Stimulated activated CD8-positive, alpha-beta memory T cell treated with anti-CD3 and anti-CD28 coated beads, Interleukin-7, amount 100 ng/mL, for 4 hours (primary cell): ENCODE measurements at places on chromosomes 5 and 9.

DNA sequence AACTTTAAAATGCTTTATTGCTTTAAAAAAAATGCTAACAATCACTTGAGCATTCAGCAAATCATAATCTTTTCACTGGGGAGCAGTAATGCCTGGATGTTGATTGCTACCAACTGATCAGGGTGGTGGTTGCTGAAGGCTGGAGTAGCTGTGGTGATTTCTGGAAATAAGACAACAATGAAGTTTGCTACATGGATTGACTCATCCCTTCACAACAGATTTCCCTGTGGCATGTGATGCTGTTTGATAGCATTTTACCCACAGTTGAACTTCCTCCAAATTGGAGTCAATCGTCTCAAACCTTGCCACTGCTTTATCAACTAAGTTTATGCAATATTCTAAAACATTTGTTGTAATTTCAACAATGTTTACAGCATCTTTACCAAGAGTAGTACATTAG is 83.3 kb downstream of the MLLT3 start:
- no peak for DNase-seq

- DNase-seq: no peak
Observed at GRCh38 chr5:1824109-1824821, 23.1 kb downstream of the NDUFS6 start.

- DNase-seq: no peak
Observed at GRCh38 chr5:111236995-111237394, 12.8 kb downstream of the CAMK4 start.

DNA sequence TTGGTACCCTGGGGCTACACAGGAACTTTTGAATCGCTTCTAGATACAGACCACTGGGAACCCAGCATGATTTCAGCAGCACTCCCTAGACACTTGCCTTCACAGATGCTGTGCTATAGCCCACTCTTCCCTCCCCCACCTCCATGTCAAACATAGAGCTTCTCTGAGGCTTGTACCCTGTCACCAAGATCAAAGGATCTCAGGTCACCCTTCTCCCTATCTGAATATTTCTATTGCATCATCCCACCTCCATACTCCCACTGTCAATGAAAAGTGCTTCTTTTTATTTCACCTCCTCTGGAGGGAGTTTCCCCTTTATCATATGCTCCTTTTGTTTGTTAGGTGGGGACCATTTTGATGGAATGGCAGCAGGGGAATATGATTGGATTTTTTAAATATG is 29.2 kb upstream of the PHF24 start:
- no peak for DNase-seq

DNA sequence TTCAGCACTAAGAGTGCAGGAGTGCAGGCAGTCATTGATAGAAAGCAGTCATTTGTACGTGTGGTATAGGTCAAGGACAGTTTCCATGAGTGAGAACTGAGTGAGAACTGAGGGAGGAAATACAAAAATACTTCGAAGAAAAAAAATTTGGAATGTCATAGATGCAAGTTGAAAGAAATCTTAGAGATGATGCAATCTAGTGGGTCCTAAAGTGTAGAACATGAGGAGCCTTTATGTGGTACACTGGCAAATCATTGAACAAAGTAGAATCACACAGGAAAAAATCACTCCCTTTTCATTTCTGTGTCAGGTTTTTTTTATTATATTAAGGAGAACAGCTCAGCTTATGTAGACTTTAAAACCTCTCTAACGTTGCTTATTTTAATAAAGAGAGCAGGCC is 26.4 kb upstream of the SLC1A1 start:
- no peak for DNase-seq

DNA sequence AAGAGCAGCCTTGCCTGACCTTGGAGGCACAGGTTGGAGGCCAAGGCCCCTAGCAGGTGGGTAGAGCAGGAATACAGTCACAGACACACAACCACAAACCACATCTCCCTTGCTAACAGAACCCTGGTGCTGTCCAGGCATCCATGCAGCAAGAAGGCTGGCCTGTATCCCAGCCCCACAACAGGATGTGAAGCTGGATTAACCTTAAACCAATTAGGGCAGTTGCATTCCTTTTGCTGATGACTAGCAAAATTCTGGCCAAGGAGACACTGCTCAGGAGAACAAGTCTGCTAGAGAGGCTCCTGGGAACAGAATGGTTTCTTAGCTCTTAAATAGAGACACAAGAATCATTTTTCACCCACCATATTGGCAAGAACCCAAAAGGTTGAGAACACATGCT is 97.8 kb downstream of the C5orf15 start:
- no peak for DNase-seq

GRCh38 chr9:33165263-33166151 is 1.6 kb downstream of the B4GALT1 start:
- no peak for DNase-seq

DNA sequence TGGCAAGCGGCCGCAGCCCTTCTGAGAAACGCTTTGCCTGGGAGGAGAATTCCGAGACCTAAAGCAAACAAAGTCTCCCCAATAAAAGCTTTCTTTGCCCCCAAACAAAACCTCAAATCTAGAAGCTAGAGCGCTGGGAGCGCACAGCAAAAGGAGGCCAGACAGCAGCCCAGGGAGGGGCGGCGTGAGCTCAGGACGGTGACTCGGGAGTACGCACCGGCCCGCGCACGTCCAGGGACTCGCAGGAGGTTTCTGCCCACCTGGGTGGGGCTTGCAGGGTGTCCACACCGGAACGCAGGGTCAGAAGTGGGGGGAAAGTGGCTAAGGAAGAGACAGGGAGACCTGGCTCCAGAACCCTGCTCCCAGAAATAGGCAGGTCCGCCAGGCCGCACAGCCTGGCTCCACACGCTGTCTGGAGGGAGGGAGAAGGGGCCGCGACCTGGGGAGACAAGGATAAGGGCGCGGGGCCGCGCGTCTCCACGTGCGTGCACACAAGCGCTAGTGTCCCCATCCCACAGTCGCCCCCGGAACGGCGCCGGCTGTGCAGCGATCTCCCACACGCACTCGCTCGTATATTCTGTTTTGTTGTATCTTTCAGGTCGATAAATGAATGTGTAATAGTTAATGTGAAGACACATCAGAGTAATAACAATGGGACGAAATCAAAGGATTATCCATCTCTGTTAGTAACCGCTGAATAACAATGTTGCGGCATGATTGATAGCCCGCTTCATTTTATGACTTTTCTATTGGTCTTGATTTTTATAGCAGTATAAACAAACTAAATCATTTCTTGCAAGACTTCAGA is 2.3 kb upstream of the OTP start:
- DNase-seq: no peak

DNA sequence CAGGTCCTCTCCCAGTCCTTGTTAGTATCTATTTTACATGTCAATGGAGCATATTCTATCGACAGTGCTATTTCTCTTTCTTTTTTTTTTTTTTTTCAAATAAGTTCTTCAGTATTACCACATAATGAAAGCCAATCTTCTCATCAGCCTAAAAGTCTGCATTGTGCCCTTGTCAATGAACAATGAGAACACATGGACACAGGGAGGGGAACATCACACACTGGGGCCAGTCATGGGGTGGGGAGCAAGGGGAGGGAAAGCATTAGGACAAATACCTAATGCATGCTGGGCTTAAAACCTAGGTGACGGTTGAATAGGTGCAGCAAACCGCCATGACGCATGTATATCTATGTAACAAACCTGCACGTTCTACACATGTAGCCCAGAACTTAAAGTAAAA is 47.7 kb upstream of the TEX48 start:
- DNase-seq: no peak

DNA sequence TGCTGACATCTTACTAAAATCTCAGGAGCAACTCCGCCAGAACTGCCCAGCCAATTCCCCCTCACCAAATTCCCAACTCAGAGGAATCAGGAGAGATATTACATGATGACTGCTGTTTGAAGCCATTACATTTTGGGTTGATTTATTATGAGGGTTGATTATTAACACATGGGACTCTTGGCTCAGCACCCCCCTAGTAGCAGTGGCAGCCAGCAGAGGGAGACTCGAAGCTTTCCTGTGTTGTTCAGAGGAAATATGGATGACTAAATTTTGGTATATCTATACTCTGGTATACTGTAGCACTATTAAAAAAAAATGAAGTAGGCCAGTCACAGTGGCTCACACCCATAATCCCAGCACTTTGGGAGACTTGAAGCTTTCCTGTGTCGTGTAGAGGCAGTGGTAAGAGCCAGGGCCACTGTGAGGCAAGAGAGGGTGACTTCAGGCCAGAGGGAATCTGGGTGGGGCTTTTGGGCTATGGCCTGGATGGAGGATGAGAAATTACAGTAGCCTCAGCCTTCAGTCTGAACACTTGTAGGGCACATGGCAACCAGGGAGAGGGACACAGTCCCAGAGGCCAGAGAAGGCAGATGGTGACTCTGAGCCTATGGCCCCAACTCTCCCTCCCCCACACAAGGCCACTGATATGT is 111.4 kb downstream of the LHX2 start:
- no peak for DNase-seq

DNA sequence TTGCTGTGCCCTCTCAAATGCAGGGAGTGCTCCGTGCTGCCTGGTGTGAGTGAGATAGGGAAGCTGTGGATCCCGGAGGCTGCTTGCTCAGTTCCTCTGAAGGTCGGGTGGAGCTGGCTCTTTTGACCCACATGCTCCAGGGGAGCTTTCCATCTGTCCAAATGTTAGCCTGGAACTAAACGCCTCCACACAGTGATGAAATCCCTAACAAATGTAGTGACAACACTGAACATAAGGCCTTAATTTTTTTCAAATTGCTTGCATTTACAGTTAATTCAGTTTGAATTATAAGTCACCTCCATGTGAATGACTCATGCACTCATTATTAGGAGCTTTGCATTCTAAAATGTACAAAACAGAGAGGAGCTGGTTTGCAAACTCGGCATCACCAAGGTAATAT is 27.0 kb downstream of the PRDM6 start:
- no peak for DNase-seq

DNA sequence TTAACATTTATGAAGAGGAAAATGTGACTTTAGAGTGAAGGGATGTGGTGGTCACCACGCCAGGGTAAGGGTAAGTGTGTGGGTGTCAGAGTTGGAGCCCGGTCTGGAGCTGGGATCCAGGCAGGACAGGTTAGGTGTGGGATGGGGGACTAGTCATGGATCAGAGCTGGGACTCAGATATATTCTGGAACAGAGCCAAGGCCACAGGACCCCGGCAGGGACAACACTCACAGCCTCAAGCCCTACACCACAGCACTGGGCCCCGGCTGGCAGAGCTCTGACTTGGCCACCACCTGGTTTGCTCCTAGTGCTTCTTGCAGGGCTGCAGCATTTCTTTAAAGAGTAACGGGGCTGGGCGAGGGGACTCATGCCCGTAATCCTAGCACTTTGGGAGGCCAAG is 47.4 kb downstream of the C5orf15 start:
- no peak for DNase-seq

- DNase-seq: no peak
Observed at GRCh38 chr5:165334201-165334600, 1828.8 kb downstream of the MAT2B start.

DNA sequence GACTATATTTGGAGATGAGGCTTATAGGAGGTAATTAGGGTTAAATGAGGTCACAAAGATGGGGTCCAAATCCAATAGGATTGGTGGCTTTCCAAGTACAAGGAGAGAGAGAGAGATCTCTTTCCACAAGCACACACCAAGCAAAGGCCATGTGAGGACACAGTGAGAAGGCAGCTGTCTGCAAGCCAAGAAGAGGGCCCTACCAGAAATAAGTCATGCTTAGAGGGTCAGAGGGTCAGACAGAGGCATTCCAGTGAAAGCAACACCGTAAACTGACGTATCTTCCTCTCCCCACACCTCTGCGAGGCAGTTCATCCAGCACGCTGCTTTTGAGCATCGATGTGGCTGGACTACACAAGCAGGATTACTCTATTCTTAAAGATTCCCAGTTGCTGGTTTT is 87.9 kb downstream of the SLC1A3 start:
- no peak for DNase-seq

DNA sequence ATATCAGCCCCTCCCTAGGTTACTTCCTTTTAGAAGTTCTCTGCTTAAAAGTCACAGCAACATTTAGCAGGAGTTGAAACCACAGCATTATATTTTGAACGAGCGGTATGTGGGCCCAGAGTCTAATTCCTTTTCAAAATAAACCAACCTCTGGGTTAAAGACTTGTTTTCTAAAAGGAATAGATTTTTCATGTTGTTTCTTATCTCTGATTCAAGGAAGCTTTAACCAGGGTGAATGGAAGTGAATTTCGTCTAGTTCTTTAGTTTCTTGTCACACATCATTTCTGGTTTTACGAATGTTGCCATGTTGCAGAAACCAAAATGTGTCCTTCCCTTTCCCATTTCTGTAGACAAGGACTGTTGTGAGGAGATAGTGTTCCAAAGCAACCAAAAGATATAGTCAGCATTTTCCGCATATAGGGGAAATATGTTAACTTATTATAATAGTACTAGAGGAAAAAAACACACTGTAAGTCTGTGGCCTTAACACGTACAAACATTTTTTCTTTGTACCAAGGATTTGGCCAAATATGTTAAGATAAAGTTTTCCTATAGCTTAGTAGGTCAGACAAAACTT is 142.4 kb downstream of the PCSK5 start:
- DNase-seq: no peak

DNA sequence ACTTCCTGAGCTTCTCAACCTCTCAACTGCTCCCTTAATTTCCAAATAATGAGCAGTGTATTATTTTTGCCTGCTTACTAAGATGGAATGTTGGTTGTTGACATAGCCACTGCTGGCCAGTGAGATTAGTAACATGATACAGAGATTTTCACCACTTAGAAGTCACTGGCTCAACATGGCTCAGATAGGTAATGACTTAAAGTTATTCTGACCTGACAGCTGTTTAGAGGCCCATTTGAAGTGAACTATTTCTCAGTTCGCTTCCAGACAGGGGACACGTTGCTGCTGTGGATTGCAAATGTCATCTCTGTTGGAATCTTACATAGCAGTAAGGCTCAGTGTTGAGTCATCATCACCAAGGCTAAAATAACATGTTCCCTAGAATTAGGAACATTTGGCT is 490.2 kb downstream of the TLE4 start:
- DNase-seq: no peak

DNA sequence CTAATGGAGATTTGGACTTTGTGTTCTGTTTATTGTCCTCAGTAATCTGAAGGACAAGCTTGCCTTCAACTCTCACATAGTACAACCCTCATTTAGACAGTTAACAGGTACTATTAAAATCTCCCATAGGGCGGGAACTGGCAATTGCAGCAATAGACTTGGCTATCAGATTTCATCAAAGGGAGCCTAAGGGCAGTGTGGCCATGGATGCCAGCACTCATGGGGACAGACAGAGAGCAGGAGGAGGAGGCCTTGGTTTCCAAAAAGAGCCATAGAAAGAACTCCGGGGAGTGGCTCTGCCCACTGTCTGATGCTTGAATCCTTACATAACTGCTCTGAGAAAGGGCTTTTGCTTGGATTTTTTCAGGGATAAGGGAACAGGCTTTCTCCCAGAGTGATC is 6.8 kb downstream of the SLC36A1 start:
- DNase-seq: no peak

DNA sequence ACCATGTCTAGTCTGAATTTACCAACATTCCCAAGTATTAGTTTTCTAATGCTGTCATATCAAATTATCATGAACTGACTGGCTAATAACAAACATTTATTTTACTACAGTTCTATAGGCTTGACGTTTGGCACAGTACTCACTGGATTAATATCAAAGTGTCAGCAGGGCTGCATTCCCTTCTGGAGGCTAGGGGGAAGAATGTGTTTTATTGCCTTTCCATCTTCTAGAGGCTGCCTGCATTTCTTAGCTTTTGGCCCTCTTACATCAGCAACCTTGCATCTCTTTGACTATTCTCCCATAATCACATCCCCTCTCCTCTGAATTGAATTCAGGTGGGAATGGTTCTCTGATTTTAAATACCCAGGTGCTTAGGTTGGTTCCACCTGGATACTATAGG is 84.7 kb downstream of the EDIL3 start:
- DNase-seq: no peak

- DNase-seq: no peak
Observed at GRCh38 chr5:149423794-149424268, 44.7 kb upstream of the IL17B start.
